ENCODE measurements at places on chromosomes 1 and 21. TPM values are rescaled to one million over a fixed set of nuclear protein-coding genes. Genes with fewer than 3 reads are reported as not detected.

DNA sequence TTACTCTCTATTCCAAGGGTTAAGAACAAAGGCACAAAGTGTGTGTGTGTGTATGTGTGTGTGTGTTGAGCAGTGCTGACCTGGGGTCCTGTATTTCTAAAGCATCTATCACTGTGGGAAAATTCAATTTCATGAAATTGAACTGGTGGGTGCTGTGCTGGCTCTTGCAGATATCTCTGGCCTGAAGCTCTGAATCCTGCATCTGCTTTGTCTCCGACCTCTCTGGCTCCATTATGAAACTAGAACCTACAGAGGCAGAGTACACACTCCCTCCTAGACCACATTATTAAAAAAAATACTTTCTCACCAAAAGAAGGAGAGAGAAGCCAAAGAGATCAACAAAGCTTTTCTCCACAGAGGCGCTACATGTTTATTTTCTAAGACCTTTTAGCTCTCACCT, 88.4 kb upstream of the PDE4B start:
- H3K27me3 ChIP-seq = no peaks in the 10 kb centered on the region
- no peak for DNase-seq
- no peak overlapping the region for H3K4me3 ChIP-seq
- H3K4me1 ChIP-seq = no peaks in the 10 kb centered on the region
- no peaks in the 10 kb centered on the region for H3K36me3 ChIP-seq

DNA sequence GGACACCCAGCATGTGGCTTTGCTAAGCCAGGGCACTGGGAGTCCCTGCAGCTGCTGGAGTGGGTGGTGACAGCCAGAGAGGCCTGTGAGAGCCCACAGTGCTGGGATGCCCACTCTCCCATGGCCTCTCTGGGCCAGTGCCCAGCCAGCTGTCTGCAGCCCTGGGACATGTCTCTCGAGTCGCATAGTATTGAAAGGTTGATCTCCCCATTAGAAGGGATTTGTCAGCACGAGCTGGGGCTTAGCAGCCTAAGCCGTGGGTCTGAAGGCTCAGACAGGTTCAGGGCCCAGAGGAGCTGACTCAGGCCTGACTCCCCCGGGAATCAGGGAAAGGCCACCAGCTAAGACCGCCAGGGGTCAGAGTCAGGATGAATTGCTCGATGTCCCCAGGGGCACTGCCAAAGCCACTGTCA, 53.5 kb downstream of the FOXD2 start:
- no peaks in the 10 kb centered on the region for H3K36me3 ChIP-seq
- no peak for DNase-seq
- H3K4me1 ChIP-seq = no peaks in the 10 kb centered on the region
- no peaks in the 10 kb centered on the region for H3K27me3 ChIP-seq
- H3K27ac ChIP-seq = no peak overlapping the region

DNA sequence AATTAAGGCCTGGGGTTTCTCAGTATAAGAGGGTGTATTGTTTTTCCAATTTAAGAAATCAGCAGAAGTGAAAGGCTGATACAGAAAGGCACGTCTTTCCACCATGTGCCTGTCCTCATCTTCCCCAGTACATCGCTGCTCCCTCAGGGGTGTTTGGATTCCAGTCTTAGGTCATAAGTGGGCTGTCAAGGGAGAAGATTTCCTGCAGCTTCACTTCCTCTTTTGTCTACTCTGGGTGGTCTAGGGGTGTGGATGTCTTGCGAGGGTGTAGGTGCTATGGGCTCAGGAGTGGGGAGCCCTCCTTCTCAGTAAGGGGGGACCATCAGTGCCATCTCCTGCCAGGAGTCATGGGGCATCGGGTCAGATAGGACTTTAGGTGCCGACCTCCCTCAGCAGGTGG, 999.8 kb upstream of the NCAM2 start:
- no peaks in the 10 kb centered on the region for H3K36me3 ChIP-seq
- no peaks in the 10 kb centered on the region for H3K27me3 ChIP-seq
- no peak overlapping the region for H3K4me3 ChIP-seq
- no peak for DNase-seq

GRCh38 chr1:75861831-75862230, 65.1 kb downstream of the MSH4 start:
- H3K4me3 ChIP-seq = no peak overlapping the region
- no peaks in the 10 kb centered on the region for H3K36me3 ChIP-seq
- DNase-seq = no peak
- H3K27ac ChIP-seq = no peak overlapping the region
- H3K4me1 ChIP-seq = no peaks in the 10 kb centered on the region
- H3K27me3 ChIP-seq = no peaks in the 10 kb centered on the region

GRCh38 chr1:214977110-214977509, 105.4 kb upstream of the KCNK2 start:
- DNase-seq = no peak
- no peaks in the 10 kb centered on the region for H3K27me3 ChIP-seq
- no peaks in the 10 kb centered on the region for H3K4me1 ChIP-seq
- no peaks in the 10 kb centered on the region for H3K36me3 ChIP-seq
- no peak overlapping the region for H3K27ac ChIP-seq
- no peak overlapping the region for H3K4me3 ChIP-seq

The PLEKHG5 gene
- total RNA-seq = 11.8 TPM

Measured in CD4-positive, alpha-beta memory T cell (primary cell).